ENCODE measurements at places on chromosomes 3 and 15.

DNA sequence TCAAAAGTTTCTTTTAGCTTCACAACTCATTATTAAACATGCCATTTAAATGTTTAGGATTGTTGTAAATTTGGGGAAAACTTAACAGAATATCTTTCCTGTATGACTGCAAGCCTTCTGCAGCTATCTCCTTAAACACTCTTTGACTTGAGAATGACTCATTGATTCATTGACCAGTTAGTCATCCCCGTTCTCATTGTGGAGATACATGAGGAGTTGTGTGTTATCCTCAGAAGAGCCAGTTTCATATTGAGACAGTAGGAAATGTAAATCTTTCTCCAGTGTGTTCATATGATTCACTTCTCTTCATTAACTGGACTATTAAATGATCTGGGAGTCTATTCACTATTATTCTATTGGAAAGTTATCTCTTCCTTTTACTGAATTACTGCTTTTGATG is 83.0 kb downstream of the CRYGS start:
- DNase-seq, result peak; percentile 79

DNA sequence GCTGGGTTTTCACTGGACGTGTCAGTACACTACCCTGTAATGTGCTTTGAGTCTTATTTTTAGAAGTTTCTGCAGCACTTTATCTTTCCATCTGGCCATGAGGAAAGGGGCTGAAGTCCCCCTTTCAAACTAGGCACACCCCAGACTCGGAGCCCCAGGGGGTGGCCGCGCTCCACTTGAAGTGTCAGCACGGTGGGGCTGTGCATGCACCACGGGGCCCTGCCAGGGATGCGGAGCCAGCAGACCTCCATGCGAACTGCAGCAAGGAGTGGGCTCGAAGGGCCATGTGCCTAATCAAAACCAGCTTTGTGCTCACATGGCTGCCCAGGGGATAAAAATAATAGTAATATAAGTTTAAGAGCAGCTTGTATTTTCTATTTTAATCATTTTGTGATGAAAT is 100.9 kb upstream of the HACD2 start:
- DNase-seq, result no peak

- peak; percentile 73 for DNase-seq
Measured at GRCh38 chr15:83276661-83277060, 7.8 kb downstream of the BNC1 start.

GRCh38 chr3:88058306-88058580 is 562 bp downstream of the CGGBP1 start:
- DNase-seq, result no peak

DNA sequence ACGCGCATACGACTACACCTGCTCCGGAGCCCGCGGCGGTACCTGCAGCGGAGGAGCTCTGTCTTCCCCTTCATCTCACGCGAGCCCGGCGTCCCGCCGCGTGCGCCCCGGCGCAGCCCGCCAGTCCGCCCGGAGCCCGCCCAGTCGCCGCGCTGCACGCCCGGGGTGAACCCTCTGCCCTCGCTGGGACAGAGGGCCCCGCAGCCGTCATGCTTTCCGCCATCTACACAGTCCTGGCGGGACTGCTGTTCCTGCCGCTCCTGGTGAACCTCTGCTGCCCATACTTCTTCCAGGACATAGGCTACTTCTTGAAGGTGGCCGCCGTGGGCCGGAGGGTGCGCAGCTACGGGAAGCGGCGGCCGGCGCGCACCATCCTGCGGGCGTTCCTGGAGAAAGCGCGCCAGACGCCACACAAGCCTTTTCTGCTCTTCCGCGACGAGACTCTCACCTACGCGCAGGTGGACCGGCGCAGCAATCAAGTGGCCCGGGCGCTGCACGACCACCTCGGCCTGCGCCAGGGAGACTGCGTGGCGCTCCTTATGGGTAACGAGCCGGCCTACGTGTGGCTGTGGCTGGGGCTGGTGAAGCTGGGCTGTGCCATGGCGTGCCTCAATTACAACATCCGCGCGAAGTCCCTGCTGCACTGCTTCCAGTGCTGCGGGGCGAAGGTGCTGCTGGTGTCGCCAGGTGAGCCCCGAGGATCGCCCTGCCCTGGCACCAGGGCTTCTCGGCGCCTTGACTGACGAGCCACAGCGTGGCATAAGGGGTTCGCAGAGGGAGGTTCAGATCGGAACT is 420 bp downstream of the SLC27A2 start:
- DNase-seq, result no peak

GRCh38 chr15:97683831-97684230 is 276.7 kb upstream of the ARRDC4 start:
- DNase-seq, result no peak

DNA sequence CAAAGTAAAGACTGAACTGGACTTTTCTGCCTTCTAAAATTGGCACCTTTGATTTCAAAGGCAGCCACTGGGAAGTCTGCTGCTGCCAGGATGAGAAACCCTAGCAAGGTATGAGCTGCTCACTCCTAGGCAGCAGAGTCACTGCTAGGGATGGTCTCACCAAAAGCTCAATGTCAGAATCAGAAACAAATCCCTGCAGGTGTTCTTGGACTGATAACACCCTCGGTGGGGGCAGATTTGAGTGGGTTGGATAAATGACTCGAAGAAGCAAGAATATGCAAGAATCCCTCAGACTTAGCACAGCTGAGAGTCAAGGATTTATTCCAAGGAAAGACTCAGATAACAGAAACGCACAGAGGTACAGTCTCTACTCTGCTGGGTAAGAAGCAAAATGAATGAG is 90.4 kb downstream of the PRICKLE2 start:
- no peak for DNase-seq

GRCh38 chr3:16484216-16484615 is 29.3 kb downstream of the RFTN1 start:
- peak; percentile 98 for DNase-seq

GRCh38 chr3:126562737-126563276 is 4.1 kb upstream of the C3orf22 start:
- DNase-seq, result no peak

DNA sequence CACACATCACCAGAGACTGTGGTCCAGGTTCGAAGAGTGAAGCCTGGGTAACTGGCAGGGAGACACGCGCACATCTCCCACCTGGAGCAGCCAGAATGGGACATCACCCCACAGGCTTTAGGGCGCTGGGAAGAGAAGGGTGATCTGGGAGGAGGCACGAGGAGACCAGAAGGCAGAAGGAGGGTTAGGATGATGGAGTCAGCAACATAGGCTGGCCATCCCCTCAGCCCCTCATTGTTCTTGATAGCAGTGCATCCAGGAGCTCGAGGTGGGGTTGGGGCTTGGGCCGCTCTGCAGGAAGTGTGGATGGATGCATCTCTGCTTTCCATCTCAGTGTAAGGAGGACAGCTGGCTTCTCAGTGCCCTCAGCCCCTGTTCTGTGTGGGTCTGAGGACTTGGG is 15.2 kb downstream of the PLA2G4F start:
- no peak for DNase-seq

DNA sequence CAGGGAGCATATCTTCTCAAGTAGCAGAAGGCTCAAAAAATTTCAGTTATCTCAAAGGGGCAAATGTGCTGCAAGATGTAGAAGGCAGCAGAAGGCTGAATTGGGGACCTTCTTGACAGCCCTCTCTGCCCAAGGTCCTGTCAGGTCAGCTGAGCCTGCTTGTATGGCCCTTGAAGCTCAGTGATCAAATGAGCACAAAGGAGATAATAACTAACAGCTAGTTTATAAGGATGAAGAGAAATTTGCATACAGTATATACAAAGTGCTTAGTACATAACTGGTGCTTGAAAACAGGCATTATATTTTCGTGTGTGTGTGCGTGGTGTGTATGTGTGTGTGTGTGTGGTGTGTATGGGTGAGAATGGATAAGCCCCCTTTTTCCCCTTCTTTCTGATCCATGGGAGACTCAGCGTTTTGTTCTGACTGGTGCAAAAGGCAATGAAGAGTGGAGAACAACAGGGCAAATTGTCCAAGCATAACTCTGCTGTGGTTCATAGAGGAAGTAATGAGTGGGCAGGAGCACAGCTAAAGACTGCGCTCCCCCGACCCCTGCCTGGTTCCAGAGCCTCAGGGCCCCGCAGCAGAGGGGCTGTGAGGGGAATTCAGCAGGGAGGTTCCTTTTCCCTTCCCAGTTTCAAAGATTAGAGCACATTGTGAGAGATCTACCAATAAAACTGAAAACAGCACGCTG is 356.8 kb upstream of the NR2F2 start:
- no peak for DNase-seq

- peak; percentile 79 for DNase-seq
Measured at GRCh38 chr3:59480486-59480995, 430.7 kb upstream of the CFAP20DC start.

GRCh38 chr3:61819861-61820260 is 258.5 kb downstream of the PTPRG start:
- DNase-seq, result peak; percentile 37

- DNase-seq, result no peak
Measured at GRCh38 chr15:81411051-81411450, 37.0 kb upstream of the TMC3 start.

- DNase-seq, result no peak
Measured at GRCh38 chr3:119894195-119894594, 112.3 kb downstream of the NR1I2 start.

- no peak for DNase-seq
Measured at GRCh38 chr3:36876181-36876936, 68.5 kb downstream of the TRANK1 start.

DNA sequence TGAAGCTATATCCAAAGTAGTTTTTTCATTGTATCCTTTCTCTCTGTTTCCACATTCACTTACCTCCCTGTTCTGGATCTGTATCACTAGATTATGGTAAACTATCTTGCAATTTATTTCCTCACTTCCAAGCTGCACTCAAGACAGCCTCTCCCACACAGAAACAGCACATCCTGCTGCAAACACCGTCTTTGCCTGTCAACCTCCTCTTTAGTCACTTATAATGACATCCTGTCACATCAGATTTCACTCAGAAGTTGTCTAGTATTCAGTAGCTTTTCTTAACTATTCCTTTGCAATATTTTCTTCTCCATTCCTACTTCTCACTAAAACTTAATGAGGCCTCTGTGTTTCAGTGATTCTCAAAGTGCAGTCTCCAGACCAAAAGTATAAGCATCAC is 490.8 kb downstream of the IGSF11 start:
- DNase-seq, result no peak

DNA sequence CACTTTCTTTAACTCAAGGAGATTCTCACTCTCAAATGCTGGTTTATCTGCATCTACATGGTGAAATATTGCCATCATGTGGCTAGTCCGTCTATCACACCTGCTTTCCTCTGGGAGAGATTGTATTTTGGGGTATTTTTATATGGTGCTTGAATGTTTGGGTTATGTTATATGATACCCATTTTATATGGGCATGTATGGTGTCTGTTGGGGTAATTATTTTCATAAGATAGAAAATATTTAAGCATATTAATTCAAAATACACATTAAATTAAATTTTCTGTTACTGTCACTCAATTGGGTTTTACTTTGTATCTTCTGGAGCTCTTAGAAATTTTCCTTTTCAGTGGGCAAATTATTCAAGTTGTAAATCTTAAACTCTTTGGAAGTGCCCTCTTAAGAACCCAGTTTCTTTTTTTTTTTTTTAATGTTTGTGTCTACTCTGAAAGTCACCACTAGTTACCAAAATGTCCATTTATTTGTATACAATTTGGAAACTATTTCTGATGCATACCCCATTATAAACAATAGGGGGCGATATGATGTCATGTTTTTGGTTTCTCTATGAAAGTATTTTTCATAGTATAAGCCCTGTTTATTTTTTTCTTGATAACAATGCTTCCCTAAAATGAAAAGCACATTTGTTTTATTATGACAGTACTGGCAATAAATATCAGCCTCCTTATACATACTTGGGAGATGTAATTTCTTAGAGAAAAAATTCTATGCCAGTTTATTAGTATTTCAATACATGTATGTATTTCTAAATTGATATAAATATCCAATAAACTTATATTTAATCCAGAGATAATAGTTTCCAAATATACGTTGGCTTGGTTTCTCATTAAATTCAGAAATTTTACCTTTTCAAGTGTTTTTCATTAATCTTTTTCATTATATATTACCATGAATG is 36.1 kb upstream of the PLSCR5 start:
- DNase-seq, result peak; percentile 54

GRCh38 chr3:153958635-153959595 is 162.3 kb upstream of the ARHGEF26 start:
- DNase-seq, result peak; percentile 71

DNA sequence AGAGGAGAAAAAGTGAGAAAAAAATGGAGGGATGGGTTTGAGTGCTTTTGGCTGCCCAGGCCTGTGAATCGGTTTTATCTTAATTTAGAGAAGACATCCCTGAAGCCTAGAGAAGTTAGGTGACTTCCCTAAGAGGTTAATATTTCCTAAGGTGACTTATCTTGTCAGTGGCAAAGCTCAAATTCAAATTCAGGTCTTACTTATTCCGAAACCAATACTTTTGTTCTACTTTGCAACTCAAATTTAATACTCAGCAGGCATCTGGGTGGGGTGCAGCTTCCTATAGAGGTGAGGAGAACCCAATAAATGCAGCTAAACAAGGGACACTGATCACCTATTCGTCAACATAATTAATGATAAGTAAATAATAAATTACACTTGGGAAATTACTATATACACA is 54.9 kb upstream of the MYRIP start:
- no peak for DNase-seq

- DNase-seq, result peak; percentile 20
Measured at GRCh38 chr15:67548862-67549651, 6.6 kb downstream of the MAP2K5 start.

GRCh38 chr15:44058126-44058525 is 136.9 kb downstream of the FRMD5 start:
- DNase-seq, result no peak

DNA sequence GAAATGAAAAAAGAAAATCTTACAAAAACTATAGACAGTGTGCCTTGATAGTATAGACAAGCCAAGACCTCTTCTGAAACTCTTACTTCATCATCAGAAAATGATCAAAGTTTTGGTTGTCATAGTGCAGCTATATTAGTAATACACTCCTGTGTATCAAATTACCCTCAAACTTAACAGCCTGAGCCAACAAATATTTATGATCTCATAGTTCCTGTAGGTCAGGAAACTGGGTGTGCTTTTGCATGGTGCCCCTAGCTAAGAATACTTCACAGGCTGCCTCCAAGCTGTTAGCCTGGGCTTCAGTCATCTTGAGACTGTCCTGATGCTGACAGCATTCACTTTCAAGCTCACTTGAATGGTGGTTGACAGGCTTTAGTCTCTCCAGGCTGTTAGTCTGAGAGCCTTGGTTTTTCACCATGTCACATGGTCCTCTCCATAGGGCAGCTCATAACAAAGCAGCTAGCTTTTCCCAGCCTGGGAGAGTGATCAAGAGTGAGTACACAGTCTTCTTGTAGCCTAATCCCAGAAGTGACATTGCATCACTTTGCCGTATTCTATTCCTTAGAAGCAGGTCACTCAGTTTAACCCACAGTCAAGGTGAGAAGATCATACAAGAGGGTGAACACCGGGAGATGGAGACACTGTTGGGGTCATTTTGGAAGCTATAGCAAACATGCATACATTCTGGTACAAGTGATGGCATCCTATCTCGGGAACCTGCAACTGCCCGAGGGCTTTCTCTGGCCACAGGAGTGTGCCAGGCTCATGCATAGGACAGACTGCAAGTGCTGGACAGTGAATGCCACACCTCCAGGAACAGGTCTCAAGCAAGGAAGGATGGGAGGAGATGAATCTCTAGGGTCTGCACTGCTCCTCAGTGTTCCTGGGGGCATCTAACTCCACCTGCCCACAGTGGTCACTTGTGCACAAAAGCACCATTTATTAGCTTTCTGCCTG is 173.4 kb upstream of the CADPS start:
- DNase-seq, result peak; percentile 77

GRCh38 chr15:98292442-98293240 is 332.1 kb downstream of the ARRDC4 start:
- peak; percentile 17 for DNase-seq

GRCh38 chr3:100517276-100517675 is 24.9 kb downstream of the TMEM45A start:
- no peak for DNase-seq

- no peak for DNase-seq
Measured at GRCh38 chr3:15331072-15331605, 1.2 kb downstream of the SH3BP5 start.

All from fibroblast of skin of right biceps (primary cell).